Stimulated activated CD8-positive, alpha-beta memory T cell treated with anti-CD3 and anti-CD28 coated beads, Interleukin-15, amount 100 ng/mL, for 48 hours (primary cell): ENCODE measurements at places on chromosomes 12 and 14.

DNA sequence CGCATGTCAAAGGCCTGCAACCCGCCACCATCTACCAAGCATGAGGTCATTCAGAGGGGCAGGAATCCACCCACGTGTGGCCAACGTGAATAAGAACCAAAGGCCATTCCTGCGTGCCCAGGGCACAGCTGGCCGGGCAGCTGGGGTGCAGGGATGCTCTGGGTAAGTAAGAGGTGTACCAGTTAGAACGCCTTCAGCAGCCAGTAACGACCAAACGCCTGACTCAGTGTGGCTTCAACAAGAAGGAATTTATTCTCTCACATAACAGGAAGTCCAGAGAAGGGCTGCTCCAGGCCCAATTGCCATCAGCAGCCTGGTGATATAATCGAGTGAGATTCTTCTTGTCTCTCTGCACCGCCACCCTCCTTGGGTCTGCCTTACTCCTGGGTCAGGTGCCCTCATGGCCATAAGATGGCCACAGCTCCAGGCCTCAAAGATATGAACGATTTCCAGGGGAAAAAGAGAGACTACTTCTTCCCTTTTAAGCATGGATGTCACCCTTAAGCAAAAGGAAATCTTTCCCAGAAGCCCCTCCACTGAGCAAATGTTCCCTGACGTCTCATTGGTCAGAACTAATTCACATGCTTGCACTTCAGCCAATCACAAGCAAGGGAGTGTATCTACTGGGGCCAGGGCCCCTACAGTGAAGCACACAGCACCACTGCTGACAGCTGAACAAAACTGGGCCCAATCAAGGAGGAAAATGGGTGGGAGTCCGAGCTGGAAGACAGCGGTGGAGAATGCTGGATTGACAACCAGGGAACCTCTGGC is 7.3 kb downstream of the TTC7B start:
- DNase-seq = no peak

DNA sequence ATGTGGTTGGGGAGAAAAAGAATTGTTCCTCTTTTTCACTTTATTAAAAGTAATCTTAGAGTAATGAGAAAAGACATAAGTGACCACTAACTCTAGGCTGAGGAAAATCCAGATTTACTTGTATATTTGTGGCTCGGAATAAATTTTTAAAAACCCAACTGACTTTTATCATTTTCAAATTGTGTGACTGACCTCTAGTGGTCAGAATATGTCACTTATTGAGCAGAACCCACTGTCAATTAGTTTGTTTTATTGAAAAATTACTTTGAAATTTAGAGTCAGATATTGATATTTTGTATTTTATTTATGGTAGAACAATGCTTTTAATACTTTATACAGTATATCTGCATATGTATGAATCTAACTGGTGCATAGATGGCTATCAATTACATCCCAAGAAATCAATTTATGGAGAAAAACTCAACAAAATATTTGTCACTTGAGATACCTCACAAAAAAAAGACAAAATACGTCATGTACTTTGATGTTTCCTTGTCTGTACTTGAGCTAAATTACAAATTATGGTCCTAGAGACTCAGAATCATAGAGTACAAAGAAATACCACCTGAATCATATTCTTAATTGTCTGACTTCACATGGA is 229.4 kb downstream of the CNTN1 start:
- DNase-seq = no peak

DNA sequence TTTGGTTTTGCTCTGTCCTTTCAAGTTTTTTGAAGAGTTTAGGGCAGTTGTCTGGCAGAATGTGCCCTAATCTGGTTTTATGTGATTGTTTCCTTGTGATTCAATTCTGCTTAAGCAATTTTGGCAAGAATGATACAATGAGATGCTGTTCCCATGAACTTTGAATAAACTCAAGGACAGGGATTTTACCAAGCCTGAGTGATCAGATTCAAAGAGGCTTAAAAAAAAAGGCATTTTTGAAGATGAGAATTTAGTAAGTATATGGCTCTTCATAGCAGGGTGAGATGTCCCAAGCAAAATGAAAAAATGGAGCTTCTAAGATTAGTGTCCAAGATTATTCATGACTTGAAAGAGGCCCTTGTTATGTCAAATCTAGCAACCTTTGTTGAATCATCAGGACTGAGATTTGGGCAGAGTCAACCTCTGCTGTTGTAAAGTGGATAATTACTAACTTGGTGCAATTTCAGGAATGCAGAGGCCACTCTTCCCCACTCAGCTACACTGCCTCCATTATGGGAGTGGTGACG is 180.6 kb upstream of the NUDT4 start:
- no peak for DNase-seq

DNA sequence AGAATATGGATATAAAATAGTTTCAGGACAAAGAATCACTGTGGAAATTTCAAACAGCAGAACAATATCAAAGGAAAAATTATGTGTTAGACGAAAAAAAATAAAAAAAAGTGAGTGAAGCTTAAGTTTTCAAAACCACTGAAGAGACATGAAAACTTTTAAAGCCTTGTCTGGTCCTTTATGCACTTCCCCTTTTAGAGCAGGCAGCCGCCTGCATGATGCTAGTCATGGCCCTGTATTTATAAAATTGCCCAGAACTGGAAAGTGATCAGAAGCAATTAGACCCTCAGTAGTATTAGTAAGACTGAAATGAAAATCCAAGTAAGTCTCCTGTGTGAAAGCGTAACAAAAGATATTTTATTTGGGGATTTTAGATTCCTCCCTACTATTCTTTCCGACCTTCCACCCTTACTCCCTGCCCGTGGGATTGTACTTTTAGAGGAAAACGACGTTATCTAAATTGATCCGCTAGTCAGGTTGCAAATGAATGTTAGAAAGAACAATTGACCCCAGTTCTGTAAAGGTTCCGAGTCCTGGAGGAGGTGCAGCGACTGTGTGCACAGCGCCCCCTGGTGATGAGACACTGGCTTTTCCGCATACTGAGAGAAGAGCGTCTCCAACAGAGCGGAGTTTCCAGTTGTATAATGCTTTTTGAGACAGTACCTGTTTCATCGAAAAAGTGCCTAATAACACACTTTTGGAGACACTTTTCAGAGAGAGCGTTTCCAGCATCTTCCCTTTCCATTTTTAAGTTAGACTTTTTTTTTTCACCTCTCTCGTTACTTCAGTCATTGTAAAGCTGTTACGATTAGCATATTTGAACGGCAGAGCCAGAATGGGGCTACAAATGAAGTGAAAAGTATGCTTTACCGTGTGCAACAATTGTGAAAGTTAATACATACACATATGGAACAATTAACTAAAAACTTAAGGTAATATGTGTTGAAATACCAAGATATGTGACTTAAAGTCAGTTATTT is 12.4 kb downstream of the MGST1 start:
- DNase-seq = no peak

- DNase-seq = no peak
Observed at GRCh38 chr14:41604721-41605531, 1.8 kb upstream of the LRFN5 start.

DNA sequence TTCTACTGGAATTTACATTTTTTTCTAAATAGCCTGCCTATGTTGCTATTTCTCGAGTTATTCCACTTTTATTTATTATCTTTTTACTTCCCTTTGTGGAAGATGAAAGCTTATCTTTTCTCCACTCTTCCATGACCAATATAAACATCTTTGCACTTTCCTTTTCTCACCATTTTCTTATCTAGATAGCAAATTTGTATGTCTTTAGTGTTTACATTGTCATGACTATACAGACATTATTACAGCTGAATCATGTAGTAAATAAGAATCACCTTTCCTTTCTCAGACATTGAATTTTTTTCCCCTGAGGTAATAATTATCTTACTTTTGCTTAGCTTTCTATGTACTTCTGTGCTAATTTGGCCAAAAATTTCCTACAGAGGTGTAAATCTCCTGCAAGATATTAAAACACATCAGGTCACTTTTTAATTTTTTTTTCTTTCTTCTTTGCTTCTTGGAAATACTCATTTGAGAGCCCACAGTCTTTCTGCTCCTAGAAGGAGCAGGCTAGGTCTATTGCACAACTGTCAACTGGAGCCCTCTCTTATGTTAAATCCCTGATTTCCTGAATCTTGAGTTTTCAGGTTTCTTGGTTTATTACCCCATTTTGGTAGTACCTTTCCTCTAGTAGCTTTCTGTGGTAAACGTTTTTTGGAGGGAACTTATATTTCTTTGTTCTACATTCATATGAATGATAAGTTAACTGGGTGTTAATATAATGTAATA is 109.0 kb upstream of the ATP2B1 start:
- no peak for DNase-seq

DNA sequence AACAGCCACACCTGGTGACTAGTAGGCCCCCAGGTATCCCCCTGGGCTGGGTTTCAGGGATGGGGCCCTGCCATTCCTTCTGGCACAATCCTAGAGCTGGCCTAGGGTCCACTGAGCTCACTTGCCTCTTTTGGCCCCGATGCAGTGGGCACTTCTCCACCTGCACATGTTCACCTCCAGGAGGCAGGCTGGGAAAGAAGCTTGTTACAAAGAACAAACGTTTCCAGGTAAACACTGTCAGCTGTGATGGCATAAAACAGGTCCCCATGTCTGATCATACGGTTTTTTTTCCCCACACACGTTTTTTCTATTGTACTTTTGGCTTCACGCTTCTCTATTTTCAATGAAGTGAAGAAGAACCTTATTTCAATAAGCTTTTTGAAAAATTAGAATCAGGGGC is 15.8 kb upstream of the HVCN1 start:
- DNase-seq = no peak

DNA sequence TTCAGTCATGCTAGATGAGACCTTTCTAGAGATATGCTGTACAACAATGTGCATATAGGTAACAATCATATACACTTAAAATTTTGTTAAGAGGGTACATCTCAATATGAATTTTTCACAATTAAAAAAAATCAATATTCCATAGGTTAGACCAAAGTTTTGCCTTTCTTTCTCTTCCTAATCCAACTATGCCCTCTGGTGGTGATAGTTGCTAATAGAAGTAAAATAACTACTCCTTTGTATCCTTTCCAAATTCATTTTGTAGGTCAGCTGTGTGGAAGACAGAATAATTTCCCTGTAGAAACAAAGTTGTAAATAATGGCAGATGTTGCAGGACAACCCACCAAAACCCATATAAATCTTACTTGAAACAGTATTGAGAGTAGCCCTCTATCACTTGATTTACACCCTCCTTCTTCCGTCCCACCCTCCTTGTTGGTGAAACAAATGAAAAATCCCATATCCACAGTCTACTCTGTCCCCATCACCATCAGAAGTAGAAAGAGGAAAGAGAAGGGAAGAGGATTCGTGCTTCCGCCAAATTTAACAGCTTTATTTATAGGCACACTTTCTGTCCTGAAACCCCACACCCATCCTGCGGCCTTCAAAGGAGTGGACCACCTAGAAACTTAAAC is 34.2 kb upstream of the KICS2 start:
- DNase-seq = no peak

- DNase-seq = no peak
Observed at GRCh38 chr12:125159702-125160101, 94.5 kb downstream of the AACS start.

DNA sequence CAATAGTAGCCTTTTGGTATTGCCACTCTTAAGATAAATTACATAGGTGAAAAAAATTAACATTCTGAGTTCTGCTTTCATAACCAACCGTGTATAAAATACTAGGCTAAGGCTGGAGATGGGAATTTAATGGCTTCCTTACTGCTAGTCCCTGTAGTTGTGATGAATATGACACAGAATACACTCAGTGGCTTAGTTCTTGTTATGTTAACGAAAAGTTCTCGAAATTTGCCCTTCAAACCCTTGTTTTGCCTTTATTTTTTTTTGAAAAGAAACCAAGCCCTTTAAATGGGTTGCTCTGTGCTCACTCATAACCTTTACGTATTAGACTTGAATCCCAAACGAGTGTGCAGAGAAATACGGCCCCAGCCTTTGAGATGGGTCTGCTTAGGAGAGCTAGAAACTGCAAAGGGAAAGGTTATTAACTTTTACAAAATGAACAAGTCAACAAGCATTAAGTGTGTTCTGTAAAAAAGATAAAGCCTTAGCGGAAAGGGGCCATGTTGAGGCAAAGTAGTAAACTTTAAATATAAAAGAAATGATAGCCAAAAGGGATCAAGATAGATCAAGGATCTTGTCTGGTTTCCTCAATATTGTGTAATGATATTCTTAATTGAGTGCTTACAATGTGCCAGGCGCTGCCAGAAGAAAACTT is 1.7 kb downstream of the NUDT4 start:
- DNase-seq = no peak

GRCh38 chr12:80643961-80644360 is 63.5 kb upstream of the MYF6 start:
- no peak for DNase-seq

DNA sequence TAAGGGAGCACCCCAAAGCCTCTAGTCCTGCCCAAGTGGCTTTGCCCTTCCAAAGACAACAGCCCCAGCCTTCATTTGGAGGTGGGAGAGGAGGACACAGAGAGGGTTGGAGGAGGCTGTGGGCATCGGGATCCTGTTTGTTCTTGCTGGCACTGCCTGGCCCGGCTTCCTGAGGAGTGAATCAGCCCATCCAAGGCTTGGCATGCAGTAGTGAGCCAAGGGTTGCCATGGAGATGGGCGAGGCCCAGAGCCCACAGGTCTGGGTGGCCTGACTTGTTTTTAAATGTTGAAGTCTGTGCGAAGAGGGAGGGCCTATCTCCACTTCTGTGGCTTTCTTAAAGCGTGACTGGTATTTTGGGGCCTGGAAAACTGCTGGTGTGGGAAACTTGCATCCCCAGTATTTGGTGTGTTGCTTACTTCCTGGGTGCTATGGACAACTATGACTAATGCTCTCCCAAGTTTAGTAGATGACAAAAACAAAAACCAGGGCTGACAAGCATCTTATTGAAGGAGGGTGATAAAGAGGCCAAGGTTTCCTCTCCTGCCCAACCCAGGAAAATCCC is 15.8 kb downstream of the CD9 start:
- no peak for DNase-seq

GRCh38 chr14:54766276-54767138 is 136.1 kb downstream of the GCH1 start:
- no peak for DNase-seq

DNA sequence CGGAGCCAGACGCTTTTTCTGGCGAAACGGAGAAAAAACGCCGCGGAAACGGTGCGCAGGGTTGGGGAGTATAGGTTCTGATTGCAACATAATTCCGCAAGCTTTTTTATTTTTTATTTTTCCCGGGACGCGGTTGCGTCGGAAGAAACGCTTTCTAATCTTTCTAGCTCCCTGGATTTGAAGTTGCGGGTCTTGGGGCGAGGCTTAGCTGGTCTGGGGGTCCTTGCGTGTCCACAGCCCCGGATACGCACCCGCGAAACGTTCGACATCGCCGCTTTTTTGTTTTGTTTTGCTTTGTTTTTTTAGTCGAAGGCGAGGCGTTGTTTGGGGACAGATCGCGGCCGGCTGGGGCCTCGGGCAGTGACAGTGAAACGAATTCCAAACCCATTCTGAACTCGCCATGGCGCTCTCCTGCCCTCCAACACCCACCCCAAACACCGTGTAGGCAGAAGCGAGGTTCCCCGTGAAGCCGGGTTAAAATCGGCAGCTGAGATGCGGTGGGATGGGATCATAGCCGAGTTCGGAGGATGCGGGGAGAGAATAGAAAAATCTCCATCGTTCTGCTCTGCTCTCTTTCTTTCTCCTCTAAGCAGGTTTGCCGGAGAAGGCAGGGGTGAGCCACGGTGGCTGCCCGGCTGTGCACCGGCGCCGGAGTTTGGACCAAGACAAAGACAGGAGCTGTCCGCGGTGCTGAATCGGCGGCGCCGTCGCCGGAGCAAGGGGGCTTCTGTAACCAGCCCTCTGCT is 8.1 kb upstream of the LHX5 start:
- no peak for DNase-seq

- no peak for DNase-seq
Observed at GRCh38 chr14:64704143-64704742, at the start of gene PLEKHG3. TSS of gene PLEKHG3 (plus strand) at chr14:64704424. CDS start at chr14:64727632, 23,208 bp downstream.
